IMR-90 (cell line): ENCODE measurements at places on chromosomes 5 and 9.
A peak's percentile ranks its signal among the peaks of the same experiment; 100 is the strongest.

DNA sequence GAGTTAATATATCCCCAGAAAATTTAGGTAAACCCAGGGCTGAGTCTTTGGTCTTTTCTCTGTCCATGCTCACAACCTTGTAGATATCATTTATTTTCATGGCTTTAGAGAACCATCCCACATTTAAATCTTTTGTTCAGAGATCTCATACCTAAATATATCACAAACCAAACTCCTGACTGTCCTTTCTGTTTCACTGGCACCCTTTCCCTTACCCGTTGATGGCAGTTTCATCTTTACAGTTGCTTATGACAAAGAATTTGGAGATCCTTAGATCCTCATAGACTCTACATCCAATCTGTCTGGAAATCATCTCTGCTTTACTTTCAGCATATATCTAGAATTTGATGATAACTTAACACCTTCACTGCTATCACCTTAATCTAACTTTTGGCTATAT is 19.2 kb downstream of the RNF180 start:
- DNase-seq, result no peak

- DNase-seq, result peak; percentile 84
Observed at GRCh38 chr5:93273176-93273575, 307.8 kb downstream of the NR2F1-AS1 start.

DNA sequence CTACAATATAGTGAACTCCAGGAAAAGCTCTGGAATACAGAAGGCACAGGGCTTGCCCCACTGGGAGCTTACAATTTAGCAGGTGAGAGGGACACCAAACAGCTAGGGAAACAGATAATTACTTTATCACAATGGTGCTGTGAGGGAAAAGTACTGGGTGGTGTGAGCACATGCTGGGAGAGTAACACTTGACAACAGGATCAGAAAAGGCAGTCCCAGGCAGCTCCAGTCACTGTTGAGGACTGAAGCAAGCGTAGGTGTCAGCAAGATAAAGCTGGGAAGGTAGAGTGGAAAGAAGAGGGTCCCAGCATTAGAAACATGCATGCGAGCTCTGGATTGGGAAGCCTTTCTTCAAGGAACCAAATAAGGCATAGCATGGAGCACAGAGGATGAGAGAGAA is 296.0 kb downstream of the ATPSCKMT start:
- no peak for DNase-seq

- DNase-seq, result no peak
Observed at GRCh38 chr5:143188083-143188482, 215.4 kb downstream of the NR3C1 start.

DNA sequence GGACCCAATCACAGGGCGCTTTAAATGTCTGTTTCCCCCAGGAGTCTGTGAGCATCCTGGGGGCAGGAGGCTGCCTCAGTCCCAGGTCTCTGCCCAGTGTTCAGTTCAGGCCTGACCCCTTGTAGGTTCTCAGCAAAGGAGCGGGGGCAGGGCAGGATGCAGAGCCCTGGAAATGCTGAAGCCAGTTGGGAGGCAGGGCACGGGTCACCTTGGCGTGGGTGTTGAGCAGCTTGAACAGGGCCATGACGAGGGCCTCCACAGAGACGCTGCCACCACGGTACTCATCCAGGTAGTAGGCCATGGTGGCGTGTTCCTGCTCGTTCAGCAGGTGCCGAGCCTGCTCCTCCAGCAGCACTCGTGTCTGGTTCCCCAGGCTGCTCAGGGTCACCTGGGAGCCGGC is 36.3 kb upstream of the AKNA start:
- no peak for DNase-seq
